ENCODE measurements at places on chromosomes 4 and X.
A peak's percentile ranks its signal among the peaks of the same experiment; 100 is the strongest.

- ATAC-seq = no peak
Observed at GRCh38 chrX:8042304-8042703, 115.1 kb upstream of the PNPLA4 start.

DNA sequence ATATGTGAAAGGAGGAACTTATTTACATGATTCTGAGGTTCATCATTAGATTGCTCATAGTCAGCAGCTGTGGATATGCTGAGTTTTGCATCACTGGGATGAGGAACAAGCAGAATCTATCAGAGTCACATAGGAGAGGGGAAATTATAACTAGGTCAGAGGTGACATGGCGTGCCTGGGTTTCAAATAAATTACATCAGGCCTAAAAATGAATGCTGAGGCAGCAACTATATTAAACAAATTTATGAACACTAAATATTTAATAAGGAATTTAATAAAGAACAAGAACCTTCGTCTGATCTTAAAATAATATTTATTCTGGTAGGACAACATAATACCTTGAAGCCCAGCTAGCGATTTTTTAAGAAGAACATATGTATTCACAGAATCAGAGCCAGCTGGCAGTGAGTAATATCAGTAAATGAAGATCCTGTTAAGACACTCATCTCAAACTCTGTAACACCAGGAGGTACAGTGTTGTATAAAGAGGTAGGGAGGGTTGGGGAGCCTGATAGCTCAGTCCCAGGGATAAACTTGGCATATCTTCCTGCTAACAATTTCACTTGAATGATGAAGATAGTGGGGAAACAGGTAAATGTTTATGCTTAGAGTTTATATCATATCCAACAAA lies 60.9 kb upstream of the HS3ST1 start:
- ATAC-seq = peak; percentile 67

DNA sequence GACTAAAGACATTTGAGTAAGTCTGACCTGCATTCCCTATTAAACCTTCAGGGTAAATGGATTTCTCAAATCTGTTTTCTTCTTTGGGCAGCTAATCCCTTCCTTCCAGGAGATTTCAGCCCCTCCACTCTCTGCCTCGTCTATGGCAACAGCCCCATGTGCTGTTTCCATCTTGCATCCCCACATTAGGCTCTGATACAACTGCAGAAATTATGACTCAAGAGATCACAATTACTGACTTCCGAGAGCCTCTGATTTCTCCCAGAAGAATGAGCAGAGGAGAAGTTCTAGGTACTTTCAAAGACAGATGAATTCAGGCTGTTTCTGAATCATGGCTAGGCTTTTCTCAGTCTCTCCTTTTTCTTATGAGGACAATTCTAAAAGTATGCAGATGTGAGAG lies 38.7 kb downstream of the RAI2 start:
- ATAC-seq = no peak

DNA sequence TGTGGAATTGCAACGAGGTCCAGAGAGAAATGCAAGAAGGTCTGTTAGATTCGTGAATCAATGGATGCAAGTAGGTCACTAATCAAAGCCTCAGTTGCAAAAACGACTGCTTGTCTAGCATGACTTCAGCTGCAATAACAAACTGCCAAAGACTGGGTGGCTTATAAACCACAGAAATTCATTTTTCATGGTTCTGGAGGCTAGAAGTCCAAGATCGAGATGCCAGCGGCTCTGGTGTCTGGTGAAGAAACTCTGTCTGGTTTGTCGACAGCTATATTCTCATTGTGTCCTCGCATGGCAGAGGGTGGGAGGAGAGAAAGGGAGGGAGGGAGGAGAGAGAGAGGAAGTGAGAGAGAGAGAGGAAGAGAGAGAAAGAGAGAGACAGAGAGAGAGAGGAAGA lies 114.7 kb downstream of the MXRA5 start:
- ATAC-seq = no peak

- no peak for ATAC-seq
Observed at GRCh38 chrX:11416600-11416999, 123.4 kb downstream of the AMELX start.

DNA sequence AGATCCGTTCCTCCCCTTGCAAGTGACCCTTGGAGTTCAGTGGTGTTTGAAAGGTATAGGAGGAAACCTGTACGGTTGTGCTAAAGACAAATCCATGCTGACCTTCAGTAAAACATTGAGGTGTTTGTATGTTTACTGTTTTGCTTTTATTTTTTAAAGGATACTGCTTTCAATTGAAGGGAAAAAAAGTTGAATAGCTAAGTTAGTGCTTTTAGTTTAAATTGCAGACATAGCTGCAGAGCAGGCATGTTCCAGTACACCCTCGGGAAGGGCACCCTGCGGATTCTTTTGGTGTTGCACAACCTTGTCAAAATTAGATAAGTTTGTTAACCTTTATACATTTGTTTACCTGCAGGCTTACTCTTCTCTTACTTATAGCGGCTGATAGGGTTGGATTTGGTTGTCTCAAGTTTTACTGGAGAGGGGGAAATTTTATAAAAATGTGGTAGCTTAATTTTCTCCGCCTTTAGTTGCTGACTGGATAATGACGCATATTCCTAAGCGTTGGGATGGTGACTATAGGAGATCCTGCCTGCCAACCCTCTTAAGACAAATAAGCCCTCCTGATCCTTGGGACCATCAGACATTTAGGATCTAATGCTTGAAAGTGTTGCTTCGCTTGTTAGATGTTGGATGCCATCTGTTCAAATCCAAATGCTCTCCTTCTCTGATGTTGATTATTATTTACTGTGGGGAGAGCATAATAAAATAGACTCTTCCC lies 2.0 kb downstream of the RAPGEF2 start:
- ATAC-seq = no peak

- no peak for ATAC-seq
Observed at GRCh38 chr4:1451106-1451751, 45.0 kb upstream of the NKX1-1 start.

All from activated T-helper 17 cell treated with anti-CD3 and anti-CD28 coated beads, Interleukin-2, amount 50 U/mL, for 72 hours (primary cell).